Foreskin keratinocyte (primary cell): ENCODE measurements at places on chromosomes 13 and 19. TPM values are rescaled to one million over a fixed set of nuclear protein-coding genes. Genes with fewer than 3 reads are reported as not detected.
A peak's percentile ranks its signal among the peaks of the same experiment; 100 is the strongest.

DNA sequence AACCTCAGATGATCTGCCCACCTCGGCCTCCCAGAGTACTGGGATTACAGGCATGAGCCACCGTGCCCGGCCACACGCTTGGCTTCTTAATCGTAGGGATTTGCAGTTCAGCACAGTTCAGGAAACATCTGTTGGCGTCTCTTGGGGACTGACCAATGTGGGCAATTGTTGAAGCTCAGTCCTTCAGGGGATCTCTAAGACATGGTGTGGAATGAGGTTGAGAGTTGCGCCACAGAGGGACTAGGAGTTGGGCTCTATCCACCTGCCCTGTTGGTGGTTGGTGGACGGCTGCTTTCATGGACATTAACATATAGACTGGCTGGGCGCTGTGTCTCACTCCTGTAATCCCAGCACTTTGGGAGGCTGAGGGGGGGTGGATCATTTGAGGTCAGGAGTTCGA lies 37.3 kb upstream of the SIN3B start:
- no peak for DNase-seq

GRCh38 chr13:95707035-95707434 lies 30.1 kb downstream of the DNAJC3 start:
- no peak for DNase-seq

RASA3 gene
- 7.7 and 9.2 TPM in 2 replicates for total RNA-seq

CD22 gene
- not detected in 2 replicates for total RNA-seq

- no peak for DNase-seq
These were observed 48.9 kb downstream of the MYH14 start for GRCh38 chr19:50252111-50252886.

DNA sequence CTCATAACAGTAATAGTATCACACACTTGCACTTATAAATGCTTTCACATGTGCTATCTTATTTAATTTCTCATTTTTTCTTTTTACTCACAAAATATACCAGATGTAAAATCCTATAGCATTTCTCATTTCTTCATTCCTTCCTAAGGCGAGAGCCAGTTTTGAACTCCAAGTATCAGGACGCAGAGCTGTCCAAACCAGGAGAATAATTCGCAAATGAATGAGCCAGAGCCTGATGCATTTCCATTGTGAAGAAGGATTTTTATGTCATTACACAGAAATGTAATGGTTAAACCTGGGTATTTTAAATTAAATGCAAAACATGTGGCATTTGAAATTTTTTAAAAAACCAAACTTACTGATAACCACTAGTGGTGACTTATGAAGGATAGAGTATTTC lies 244.3 kb downstream of the RGCC start:
- no peak for DNase-seq

GRCh38 chr13:51325837-51326236 lies 13.7 kb upstream of the SERPINE3 start:
- no peak for DNase-seq

GSX1 gene
- not detected in 2 replicates for total RNA-seq

GRCh38 chr13:39512687-39513086 lies 90.3 kb downstream of the LHFPL6 start:
- DNase-seq, result peak; percentile 65

DNA sequence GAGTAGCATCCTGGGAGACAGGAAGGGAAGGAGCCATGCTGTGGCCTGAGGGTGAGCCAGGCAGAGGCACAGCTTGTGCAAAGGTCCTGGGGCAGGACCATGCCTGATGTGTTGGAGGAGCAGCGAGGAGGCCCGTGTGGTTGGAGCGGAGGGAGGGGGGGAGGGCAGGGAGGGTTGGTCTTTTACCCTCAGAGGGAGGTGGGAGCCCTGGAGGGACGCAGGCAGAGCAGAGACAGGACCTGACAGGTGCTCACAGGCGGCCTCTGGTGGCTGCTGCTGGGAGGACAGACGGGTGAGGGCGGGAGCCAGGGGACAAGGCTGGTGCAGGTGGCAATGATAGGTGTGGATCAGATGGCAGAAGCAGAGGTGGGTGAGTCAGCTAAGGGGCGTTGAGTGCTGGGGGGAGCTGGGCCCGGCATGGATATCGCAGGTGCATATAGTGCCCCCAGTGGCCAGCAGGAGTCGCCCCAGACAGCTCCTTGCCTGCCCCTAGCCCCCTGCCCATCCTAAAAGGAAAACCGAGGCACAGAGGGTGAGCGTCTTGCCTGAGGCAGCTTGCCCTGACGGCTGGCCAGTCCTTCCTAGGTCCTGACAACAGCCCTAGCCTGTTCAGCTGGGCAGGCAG lies 9.8 kb upstream of the GNA15 start:
- DNase-seq, result peak; percentile 14

CLEC17A gene
- total RNA-seq, result not detected in 2 replicates

DNA sequence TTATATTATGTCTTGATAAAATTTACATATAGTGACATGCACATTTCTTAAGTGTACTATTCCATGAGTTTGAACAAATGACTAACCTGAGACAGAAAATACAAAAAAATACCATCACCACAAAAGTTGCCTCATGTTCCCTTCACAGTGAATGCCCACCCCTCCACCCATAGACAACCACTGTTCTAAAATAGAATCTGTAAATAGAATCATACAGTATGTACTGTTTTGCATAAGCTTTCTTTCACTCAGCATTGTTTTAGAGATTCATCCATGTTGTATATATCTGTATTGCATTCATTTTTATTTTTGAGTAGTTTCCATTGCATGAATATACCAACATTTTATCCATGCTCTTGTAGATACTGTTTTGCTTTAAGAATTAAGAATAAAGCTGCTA lies 23.3 kb upstream of the RBM26 start:
- no peak for DNase-seq

- DNase-seq, result peak; percentile 61
These were observed 75.0 kb downstream of the DHRS12 start for GRCh38 chr13:51728972-51729371.

CYP4F2 gene
- not detected in 2 replicates for total RNA-seq

FCGBP gene
- total RNA-seq, result under 0.01 and 0.20 TPM in 2 replicates

DNA sequence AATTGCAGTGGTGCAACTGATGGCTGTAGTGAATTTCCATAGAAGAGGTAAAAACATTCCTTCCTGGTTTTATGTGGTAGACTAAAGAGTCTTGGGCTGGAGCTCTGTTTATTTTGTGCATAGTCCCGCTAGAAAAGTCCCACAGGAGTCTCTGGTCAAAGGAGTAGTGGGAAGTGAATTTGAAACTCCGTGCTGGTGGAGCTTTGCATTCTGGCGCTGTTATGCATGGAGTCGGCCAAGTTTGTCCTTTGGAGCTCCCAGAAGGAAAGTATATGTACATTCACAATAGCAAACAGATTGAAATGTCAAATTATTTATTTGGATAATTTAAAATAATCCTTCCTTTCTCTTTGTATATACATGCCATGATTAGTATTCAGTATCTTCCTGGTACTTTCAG lies 296.5 kb downstream of the LMO7 start:
- no peak for DNase-seq

GRCh38 chr13:43411741-43412140 lies 375.0 kb downstream of the ENOX1 start:
- no peak for DNase-seq

- DNase-seq, result no peak
These were observed 7.7 kb upstream of the TIMM50 start for GRCh38 chr19:39472746-39473442.

DNA sequence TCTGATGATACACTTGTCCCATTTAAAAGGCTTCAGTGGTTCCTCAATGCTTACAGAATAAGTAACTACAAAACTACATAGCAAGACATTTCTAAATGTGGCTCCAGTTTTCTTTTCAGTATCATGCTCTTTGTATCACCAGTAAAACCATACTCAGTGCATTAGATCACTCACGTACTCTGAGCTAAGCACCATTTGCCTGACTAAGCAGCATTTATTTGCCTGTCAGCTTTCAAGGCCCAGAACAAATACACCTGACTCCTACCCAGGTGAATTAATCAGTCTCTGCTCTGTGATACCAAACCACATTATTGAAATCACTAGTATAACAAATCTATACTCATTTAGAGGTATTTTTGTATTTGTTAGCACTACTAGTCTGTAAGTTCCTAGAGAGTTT lies 47.4 kb upstream of the PCDH20 start:
- DNase-seq, result no peak

ERICH6B gene
- total RNA-seq, result not detected in 2 replicates

NLRP5 gene
- not detected in 2 replicates for total RNA-seq

CNFN gene
- 5.4 and 6.7 TPM in 2 replicates for total RNA-seq

- no peak for DNase-seq
These were observed 42.1 kb downstream of the LPAR6 start for GRCh38 chr13:48370815-48371214.

DNA sequence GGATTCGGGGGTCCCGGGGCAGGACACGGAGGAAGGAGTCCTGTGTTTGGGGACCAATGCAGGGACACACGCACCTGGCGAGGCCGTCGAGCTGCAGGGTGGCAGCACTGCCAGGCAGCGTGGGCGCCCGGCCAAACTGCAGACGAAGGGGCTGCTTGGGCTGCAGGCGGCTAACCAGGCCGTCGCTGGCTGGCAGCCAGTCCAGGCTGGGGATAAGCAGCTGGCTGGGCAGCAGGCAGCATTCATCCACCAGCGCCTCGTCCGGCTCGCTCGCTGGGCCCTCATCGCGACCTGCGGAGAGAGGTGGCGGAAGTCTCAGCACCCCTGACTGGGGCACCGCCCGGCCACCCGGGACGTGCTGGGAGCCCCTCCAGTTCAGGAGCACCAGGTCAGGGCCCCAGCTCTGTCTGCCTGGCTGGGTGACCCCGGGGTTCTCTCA lies 11.5 kb downstream of the CFD start:
- no peak for DNase-seq

GRCh38 chr13:69948016-69948415 lies 159.6 kb upstream of the ATXN8OS start:
- no peak for DNase-seq

DNA sequence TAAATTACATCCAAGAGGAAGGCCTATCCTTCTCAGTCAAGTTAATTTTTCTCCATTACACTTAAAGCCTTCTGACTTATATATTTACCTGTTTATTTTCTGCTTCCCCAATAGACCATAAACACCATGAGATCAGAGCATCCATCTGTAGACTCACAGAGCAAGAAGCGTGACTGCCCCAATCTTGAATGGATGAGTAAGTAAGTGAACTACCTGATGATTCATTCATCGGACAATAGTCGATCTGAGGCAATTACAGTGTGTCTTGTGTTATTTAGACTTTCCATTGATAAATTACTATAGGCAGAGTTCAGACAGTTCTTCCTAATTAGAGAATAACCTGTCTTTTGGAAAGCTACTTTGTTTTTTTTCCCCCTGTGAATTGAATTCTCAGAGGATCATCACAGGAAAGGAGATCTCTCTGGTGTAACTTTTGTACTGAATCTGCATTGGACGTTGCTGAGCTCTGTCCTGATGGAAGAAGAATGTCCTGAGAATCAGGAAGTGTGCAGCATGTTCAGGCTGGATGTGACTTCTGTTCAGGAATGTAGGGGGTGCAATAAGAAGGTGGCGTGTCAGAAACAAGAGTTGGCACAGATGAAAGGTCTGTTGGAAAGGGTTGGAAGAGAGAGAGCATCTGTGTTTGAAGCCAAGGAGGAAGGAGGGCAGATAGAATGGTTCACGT lies 367.0 kb downstream of the NALCN start:
- DNase-seq, result peak; percentile 36

DNA sequence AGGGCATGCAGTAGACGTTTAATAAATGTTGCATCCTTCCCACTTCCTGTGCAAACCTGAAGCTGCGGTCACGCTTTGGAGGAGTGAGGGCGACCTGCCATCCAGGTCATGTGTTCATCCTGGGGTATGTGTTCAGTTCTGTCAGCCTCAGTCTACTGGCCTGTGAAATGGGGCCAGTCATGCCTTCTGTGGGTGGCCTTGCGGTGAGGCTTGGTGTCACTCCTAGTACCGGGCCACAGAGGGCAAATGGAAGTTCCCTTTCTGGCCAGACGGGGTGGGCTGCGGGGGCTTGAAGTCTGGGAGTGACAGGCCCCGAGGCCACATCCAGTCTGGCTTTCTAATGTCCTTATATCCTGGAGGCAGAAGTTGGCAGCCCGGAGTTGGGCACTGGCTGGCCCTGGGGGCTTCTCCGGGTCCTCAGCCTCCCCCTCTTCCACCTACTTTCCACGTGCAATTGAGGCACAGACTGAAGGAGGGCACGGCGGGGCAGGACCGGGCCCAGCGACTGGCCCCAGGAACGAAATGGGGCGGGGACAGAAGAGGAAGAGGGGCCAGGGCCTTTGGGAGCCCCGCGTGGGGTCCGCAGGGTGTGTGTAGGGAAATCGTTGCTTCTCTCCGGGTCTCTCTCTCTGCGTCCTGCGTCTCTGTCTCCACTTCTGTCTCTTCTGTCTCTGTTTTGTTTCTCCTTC lies 11.1 kb downstream of the PDE4A start:
- DNase-seq, result no peak

DNA sequence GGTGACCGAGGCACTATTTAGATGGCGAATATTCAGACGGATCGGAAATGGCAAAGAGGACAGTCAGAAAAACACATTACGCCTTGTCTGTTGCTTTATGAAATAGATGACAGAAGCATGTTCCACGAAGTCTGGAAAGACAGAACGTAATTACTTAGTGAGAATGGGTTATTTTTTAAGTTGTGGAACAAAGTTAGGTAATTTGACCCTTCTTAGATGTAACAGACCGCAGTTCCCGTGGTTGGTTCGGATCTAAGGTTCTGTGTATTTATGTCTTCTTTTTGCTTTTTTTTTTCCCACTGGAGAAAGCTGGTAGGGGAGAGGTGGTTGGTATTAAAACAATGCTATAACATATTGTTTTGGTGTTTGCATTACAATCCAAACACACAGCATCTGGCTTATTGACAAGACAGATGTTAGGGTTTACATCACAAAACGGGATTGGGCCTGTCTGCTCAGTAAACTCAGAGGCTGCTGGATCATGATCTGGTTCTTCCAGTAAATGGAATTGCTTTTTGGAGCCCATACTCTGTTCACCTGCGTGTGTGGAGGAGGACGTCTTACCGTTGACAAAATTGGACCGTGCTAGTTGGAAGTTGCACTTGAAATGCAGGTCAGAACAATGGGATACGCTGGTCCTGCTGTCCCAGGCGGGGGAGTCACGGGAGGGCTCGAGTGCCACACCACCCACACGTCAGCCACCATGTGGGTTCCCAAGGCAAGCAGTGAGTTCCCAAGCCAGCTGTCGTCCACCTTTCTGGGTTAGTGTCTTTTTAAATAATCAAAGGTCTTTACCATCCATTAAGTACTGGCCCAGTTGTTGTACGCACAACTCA lies 13.8 kb downstream of the ATP11A start:
- DNase-seq, result peak; percentile 15

GRCh38 chr13:32726374-32727037 lies 140.3 kb downstream of the PDS5B start:
- DNase-seq, result no peak

GRCh38 chr13:77477299-77477848 lies 58.1 kb upstream of the SCEL start:
- peak; percentile 7 for DNase-seq

- DNase-seq, result no peak
These were observed 13.6 kb upstream of the FCHO1 start for GRCh38 chr19:17737690-17738153.
